ENCODE measurements at places on chromosomes 3 and 15.

DNA sequence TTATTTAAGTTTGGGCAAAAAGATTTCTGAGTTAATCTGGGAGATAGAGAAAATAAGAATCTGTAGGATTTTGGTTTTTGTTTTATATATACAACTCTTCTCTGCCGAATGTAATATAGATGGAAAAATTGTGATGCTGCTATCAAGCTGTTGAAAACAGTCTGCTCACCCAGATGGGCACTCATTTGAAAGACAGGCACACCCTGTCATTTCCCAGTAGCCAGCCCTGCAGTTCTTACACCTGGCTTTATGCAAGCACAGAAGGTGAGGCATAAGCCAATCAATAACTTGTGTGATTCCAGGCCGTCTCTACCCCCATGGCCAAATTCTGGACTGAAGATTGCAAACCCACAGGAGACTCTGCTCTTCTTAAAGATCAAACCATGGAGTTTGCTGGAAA is 27.1 kb upstream of the PTX3 start:
- DNase-seq: no peak

DNA sequence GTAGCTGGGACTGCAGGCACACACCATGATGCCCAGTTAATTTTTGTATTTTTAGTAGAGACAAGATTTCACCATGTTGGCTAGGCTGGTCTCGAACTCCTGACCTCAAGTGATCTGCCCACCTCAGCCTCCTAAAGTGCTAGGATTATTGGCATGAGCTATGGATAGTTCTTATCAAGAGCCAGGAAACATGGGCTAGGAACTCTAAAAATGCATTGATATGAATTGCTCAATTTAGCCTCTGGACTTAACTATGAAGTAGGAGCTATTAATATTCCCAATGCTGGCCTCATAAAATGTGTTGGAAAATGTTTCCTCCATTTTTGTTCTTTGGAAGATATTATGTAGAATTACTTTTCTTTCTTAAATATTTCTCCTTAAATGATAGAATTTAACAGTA is 82.8 kb upstream of the PEX5L start:
- DNase-seq: no peak

DNA sequence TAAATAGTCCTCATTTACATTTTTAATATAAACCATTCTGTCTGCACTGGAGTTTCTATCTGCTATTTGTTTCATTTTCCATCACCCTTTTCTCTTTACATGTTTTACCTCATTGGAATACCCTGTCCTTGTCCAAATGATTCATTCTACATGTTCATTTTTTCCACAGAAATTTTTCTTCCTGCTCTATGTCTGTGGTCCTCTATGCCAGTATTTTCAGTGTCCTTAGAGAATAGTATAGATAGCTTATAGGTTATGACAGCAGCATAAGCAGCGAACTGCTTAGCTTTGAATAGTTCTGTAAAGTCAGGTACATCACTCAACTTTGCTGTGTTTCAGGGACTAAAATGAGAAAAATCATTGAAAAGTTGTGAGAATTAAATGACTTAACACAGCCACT is 742.3 kb upstream of the CBLB start:
- no peak for DNase-seq

DNA sequence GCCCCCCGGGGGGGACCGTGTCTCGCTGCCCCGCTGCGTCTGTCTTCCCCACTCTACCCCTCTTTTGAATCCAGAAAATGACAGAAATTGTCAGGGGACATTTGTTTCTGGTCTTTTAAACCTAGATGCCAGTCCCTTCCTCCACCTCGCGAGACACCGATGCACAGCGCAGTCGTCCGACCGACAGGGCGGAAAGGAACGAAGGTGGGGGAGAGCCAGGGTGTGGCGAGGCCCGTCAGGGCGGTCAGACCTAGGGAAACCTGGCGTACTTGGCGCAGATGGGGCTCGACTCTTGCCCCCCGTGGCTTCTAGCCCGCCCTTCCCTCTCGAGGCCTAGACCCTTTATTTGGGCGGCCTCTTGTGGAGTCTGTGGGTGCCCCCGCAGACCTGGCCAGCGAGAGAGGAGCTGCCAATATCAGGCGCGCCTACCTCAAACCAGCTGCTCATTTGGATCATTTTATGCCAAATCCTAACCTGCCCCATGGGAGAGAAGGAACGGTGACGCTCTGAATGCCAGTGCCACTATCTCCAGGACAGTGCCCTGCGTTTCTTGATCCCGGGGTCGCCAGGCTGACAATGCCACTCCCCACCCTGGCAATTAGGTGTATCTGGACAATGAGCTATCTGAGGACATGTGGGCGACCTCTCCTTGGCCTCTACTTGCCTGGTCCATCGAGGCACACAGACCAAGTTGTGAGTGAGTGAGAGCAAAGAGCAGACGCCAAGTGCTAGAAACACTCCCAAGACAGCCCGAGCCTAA is 500 bp upstream of the RAB6B start:
- DNase-seq: no peak

- peak; percentile 41 for DNase-seq
These were observed 670 bp downstream of the PRKCI start for GRCh38 chr3:170222647-170223541.

- no peak for DNase-seq
These were observed 387 bp downstream of the GNB4 start for GRCh38 chr3:179450901-179451264.

- DNase-seq: no peak
These were observed 826.6 kb downstream of the SQOR start for GRCh38 chr15:46461416-46461815.

DNA sequence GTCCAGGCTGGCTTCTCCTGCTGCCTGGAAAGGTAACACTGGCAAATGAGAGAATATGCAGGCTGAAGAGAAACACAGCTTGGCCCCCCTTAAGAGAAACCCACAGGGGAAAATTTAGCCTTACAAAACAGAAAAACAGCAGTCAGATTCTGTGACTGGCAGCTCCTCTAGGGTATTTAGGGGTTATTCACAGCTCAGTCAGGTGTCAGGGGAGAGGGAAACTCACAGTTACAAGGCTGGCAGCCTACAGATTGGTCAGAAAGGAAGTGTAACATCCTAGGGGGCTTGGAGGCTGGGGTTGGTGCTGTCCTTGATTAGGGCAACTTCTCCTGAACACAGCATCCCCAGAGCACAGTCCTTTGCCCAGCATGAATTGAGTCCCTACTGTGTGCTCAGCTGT is 81.4 kb downstream of the SEMA5B start:
- DNase-seq: no peak

GRCh38 chr15:39892418-39892817 is 27.6 kb downstream of the GPR176 start:
- no peak for DNase-seq

GRCh38 chr3:175743733-175744400 is 884.7 kb downstream of the NAALADL2 start:
- no peak for DNase-seq

GRCh38 chr3:187130346-187131066 is 8.8 kb downstream of the RPL39L start:
- no peak for DNase-seq

- no peak for DNase-seq
These were observed 32.1 kb upstream of the KCNMB2 start for GRCh38 chr3:178504128-178504527.

GRCh38 chr15:54307926-54308325 is 329.7 kb downstream of the UNC13C start:
- DNase-seq: no peak

GRCh38 chr3:184648636-184649035 is 63.2 kb downstream of the MAGEF1 start:
- no peak for DNase-seq

DNA sequence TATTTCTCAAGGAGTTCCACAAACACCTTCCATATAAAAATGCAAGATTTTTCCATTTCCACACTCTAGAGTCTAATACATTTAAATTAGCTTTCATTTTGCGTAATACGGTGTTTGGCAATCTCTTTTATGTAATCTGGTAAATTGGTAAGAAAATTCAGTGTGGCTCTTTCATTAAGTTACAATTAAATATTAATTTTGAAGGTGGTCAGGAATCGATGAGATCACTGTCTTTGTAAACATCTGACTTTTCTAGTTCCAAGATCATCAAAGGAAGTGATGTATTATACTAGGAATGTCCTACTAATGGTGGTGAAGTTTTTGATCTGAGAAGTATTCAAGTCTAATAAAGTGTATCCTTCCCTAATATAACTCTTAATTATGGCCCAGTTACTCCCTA is 1.1 kb upstream of the UTS2B start:
- DNase-seq: no peak

- DNase-seq: no peak
These were observed 31.0 kb upstream of the PTPRG start for GRCh38 chr3:61530355-61530754.

DNA sequence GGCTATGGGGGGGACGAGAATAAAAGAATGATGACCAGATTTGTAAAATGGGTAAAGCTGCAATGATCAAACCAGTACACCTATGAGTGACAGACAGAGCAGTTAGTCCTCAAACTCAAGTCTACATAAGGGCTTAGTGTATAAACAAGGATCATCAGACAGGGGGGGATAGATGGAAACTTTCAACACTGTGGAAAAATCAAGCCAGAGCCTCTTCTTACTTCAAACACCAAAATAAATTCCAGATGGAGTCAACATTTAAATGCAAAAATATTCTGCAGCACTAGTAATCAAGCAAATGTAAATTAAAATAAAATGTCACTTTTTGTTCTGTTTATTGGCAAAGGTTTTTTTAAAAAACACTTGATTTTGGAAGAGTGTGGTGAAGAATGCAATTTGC is 205.9 kb upstream of the RGMA start:
- DNase-seq: no peak

DNA sequence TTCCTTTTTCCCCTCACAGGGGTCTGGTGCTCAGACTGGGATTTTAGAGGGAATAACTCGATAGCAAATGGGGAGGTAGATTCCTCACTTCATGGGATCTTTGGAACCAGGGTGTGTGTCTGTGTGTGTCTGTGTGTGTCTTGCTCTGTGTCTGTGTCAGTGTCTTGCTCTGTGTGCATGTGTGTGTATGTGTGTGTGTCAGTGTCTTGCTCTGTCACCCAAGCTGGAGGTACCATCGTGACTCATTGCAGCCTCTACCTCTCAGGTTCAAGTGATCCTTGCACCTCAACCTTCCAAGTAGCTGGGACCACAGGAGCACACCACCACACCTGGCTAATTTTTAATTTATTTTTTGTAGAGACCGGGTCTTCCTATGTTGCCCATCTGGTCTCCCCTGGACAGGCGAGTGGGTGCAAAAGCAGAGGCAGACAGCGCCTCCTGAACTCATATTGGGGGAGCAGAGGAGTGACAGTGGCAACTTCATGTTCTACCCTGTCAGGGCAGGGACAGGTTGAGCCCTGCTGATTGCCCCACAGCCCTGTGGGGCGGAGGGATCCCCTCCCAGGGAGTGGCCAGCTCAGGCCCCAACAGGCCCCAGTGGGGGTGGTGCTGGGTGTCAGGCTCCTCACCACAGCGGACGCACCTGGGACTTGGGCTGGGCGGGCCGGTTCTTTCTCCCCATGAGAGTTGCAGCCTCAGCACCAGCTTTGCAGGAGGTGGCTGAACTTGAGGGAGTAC is 10.4 kb upstream of the SEMA4B start:
- DNase-seq: no peak

DNA sequence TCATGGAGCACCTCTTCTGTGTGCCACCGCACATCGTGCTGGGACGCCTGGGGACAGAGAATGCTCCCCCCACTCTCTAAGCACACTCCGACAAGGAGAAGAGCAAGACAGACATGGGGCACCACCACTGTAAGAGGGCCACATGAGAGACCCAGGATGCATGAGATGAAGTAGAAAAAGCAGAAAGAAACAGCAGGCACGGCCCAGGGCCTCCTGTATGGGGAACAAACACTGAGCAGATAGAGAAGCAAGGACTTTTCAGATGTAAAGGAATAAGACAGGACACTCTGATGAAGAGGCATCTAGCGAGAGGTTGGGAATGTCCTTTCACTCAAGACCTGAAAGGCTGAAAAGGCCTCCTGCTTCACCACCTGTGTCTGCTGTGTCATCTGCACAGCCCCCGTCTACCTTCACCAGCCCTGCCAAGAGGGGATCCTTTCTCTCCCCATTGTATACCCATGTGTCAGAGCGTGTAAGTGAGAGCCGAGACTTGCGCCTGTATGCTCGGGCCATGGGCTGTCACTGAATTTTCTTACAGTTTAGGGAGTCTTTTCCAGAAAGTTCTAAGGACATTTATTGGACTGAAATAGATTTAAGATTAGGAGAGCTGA is 125.6 kb downstream of the LRRK1 start:
- DNase-seq: peak; percentile 3

DNA sequence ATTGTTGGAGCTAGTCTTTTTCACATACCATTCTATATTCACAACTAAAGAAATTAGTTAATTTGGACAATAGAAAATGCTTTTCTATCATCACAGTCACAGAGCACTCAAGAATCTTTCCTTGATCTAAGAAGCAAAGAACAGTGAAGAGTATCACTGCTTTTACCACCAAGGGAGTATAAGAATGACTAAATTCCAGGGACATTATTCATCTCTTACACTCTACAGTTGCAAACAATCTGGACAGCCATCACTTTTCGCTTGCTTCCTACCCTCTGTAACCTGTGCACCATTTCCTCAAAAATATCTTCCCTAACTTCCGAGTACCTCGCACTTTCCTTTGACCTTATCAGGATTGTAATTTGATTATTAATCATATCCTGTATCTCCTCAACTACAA is 359.5 kb upstream of the TMCO5A start:
- DNase-seq: no peak

DNA sequence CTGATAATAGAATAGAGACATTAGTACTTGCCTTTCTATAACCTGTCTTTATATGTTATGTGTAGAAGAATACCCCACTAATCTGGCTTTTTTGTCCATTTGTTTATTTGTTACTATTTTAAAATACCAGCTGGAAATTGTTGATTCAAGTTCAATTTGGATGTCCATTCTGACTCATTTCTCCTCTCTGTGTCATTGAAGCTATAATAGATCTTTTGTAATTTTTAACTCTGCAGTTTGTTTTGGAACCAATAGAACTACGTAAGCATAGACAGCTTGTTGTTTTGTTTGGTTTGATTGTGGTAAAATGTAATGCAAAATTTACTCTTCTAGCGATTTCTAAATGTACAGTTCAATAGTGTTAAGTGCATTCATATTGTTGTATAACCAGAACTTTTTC is 390.4 kb downstream of the ZIC1 start:
- DNase-seq: no peak

DNA sequence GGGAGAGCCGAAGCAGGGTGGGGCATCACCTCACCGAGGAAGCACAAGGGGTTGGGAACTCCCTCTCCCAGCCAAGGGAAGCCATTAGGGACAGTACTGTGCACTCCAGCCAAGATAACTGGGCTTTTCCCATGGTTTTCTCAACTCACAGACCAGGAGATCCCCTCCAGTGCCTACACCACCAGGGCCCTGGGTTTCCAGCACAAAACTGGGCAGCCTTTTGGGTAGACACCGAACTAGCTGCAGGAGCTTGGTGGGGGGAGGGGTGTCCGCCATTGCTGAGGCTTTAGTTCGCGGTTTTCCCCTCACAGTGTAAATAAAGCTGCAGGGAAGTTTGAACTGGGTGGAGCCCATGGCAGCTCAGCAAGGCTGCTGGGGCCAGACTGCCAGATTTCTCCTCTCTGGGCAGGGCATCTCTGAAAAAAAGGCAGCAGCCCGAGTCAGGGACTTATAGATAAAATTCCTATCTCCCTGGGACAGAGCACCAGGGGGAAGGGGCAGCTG is 129.6 kb upstream of the LMCD1 start:
- DNase-seq: no peak

- DNase-seq: no peak
These were observed 174.0 kb downstream of the NEK11 start for GRCh38 chr3:131200636-131201199.

Measured in mesothelial cell of epicardium (in vitro differentiated cells).